ENCODE measurements at places on chromosomes 7 and 10.
A peak's percentile ranks its signal among the peaks of the same experiment; 100 is the strongest.

- DNase-seq, result no peak
These were observed 146.4 kb upstream of the LYZL2 start for GRCh38 chr10:30775779-30776591.

- no peak for DNase-seq
These were observed 1.2 kb downstream of the CLDN4 start for GRCh38 chr7:73831834-73832651.

DNA sequence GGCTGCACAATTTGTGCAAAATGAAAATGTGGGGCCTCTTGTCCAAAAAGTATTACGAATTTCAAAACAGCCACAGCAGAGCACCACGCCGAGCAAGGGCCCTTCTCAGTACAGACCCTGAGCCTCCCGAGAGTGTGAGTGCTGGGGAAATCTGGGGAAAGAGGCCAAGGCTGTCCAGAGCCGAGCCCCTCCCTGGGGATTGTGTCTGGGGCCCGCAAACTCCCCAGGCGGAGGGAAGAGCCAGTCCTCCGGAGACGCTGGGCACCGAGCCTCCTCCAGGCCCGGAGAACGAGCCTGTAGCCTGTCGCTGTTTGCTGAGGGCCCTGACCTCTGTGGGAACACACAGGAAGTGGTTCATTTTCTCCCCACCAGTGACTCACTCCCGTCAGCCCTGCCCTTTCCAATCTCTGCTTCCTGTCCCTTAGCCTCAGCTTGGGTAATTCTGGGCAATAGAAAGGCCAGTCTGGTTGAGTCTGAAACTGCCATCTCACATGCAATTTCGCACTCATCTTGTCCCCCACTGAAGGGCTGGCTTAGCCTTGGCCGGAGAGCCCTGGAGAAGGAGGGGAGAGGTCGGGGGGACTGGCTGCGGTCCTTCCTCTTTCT, 19.5 kb upstream of the GNA12 start:
- DNase-seq, result peak; percentile 76

GRCh38 chr7:97512441-97513207, 219.3 kb upstream of the TAC1 start:
- DNase-seq, result no peak

DNA sequence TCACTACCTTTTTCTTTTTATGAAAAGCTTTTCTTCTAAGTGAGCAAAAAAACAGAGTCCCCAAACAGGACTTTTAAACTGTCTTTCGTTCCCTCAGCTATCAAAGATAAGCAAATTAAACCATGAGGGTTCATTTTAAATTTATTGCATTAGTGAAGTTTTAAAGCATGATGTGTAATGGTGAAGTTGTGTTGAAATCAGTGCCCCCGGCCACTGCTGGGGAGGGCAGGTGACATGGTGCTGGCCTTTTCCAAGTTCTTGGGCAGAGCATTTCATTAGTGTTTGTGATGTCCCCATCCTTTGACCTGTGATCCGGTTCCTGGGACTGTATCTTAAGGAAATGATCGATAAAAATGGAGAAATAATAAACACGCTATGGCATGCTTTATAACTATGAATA, 96.0 kb downstream of the EEPD1 start:
- no peak for DNase-seq

- no peak for DNase-seq
These were observed 187.9 kb downstream of the ZNF365 start for GRCh38 chr10:62562101-62562500.

- DNase-seq, result no peak
These were observed 16.4 kb downstream of the ARL4A start for GRCh38 chr7:12703881-12704280.

- DNase-seq, result no peak
These were observed 353.5 kb downstream of the PAXIP1 start for GRCh38 chr7:154649434-154649833.

Data from activated CD4-positive, CD25-positive, alpha-beta regulatory T cell treated with anti-CD3 and anti-CD28 coated beads, Interleukin-2, amount 50 U/mL, for 72 hours (primary cell).